Activated CD4-positive, alpha-beta T cell treated with anti-CD3 and anti-CD28 coated beads, Interleukin-2, amount 50 U/mL, for 1 hour (primary cell): ENCODE measurements at places on chromosomes 3 and 15.

- DNase-seq = no peak
These were observed 35.1 kb upstream of the CCDC80 start for GRCh38 chr3:112675943-112676535.

DNA sequence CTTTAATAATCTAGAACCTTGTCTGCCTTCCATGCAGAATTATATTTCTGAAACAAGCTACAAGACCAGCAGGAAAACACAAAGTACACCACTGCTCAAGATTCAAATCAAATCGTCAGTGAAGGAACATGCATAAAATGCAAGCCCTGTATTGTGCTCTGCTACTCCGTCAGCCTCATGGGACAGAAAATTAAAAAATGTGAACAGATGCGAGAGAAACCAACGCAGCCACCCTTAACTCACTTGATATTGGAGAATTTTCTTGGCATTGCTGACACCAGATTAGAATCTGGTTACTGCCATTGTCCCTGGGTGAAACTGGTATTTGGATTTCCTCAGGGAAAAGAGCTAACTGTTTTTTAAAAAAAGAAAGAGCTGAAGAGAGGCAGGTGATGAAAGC, 23.6 kb downstream of the ANXA2 start:
- DNase-seq = no peak

DNA sequence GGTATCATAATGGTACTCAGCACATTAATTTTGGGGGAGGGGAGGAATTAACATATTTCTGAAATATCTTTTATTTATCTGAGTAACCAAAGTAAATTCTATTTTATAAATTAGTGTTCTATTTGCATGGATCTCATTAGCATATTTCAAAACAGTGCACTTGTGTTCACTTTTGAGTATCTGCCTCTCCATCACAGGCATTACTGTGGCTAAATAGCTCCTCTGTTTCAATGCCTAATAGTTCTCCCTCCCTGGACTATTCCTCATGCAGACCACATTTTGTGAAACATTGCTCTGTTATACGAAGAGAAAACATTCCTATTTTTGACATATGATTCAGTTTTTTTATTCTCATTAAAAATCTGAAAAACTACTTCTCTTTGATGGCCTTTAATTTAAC, 1127.8 kb downstream of the TUSC7 start:
- DNase-seq = no peak

DNA sequence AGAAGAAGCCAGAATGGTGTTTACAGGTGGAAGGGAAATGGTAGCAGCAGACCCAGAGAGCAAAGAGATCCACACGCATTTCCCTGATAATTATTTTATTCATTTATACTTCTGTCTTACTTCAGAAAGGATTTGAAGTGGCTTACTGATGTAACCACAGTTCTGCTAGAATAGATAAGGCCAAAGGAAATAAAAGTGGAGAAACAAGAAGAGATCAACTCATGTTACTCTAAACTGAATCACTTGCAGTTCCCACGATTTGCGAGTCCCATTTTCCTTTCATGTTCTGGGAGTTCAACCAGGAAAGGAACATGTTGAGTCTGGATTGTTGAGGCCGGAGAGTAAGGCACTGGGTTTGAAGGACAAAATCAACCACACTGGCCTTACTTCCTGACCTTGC, 151.8 kb downstream of the MYRIP start:
- no peak for DNase-seq

GRCh38 chr15:66703540-66703941, 1.5 kb downstream of the SMAD6 start:
- no peak for DNase-seq

- peak; percentile 51 for DNase-seq
These were observed 12.2 kb upstream of the SACM1L start for GRCh38 chr3:45677033-45677446.

- DNase-seq = no peak
These were observed 18.0 kb upstream of the CEP152 start for GRCh38 chr15:48828906-48829305.

DNA sequence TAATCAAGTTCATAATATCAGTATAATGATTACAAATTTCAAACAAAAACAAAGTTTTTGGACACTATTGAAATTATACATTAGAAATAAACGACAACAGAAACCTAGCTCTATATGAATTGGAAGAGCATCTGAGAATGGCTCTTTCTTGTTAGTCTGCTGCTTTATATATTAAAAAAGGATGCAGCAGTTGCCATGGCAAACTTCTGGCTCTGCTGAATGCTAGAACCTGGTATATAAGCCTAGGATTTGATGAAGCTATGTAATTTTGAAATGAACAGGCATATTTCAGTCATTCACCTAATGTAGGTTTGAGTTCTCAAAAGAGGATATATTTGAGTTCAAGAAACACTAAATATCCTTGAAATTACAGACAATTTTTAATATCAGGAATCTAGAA, 252.7 kb upstream of the KCNMB2 start:
- DNase-seq = no peak

- no peak for DNase-seq
These were observed 19.8 kb downstream of the MORC1 start for GRCh38 chr3:109098079-109098644.

DNA sequence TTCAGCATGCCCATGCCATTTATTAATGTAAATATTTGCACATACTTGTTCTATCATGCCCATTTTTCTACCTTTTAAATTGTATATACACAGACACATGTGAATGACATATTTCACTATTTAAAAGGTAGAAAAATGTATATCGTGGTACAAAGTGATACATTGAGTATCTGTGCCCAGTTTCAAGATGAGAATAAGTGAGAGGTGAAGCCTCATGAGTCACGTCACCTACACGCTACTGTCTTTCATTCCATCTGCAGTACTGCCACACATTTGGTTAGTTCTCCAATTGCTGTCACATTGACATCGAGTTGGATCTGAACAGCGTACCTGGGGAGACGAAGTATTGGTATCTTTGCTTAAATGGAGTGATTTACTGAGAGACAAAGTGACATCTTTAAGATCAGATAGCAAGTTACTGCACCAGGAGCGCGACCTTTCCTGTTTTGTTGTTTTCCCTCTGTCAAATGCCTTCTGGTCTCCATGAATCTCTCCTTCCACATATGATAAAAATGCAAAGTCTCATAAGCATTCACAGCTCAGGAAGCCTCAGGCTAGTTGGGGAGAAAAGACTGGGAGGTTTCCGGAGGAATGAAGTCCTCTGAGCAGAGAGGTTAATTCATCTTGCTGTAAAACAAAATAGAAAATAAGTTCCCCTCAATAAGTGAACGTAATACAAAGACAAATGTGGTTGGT, 12.0 kb downstream of the GREM1 start:
- DNase-seq = no peak

DNA sequence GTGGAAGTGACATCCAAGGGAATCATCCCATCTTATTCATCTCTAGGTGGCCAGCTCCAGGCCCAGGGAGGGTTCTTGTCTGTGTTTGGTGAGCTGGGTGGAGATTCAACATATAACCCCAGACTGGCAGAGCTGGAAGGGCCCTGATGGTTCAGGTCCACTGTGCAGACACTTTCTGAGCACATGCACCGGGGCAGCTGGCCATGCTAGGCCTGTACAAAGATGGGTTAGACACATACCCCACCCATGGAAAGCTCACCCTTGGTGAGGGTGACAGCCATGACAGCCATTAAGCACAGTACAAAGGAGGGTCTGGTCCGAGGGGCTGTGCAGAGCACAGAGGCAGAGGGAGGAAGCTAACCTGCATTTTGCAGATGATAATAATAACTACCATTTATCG, 100.4 kb downstream of the CORO2B start:
- DNase-seq = no peak
